Pulmonary artery endothelial cell (primary cell): ENCODE measurements at places on chromosomes 6 and 20. TPM values are rescaled to one million over a fixed set of nuclear protein-coding genes. Genes with fewer than 3 reads are reported as not detected.

- no peak for DNase-seq
Measured at GRCh38 chr6:24949020-24949569, 13.3 kb upstream of the RIPOR2 start.

PPT2 gene
- total RNA-seq = 35.1 and 69.7 TPM in 2 replicates

DNA sequence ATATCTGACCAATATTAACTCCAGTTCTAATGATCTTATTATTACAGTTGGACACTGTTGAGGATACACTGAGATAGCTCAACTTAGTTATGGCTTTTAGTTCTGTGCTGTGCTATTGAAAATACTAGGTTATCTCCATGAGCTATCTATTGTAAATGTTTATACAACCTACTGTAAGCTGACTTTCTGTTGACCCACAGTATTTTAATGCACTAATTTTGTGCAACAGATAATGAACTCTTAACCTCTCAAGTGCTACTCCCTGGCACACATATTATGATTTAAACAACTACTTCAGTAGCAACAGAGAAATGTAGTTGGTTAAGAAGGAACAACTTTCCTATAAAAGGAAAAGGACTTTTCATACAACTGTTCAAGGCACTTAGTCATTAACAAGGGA, 5.2 kb upstream of the MMS22L start:
- no peak for DNase-seq

DNA sequence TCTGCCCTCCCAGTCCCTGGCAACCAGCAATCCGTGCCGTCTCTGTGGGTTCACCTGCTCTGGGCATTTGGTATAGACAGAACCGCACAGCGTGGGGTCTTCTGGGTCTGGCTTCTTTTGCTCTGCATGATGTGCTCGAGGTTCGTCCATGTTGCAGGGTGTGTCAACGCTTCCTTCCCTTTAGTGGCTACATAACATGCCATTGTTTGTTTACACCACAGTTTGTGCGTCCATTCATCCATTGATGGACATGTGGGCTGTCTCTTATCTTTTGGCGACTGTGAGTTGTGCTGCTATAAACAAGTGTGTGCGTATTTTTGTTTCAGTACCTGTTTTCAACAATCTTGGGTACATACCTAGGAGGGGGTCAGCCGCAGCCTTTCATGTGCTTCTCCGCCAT, 149.5 kb upstream of the RPS6KA2 start:
- no peak for DNase-seq

TGM6 gene
- total RNA-seq = not detected in 2 replicates

GTSF1L gene
- not detected in 2 replicates for total RNA-seq

CTCFL gene
- not detected in 2 replicates for total RNA-seq

GRCh38 chr20:45500022-45500421, 15.4 kb downstream of the SPINT3 start:
- no peak for DNase-seq

DNA sequence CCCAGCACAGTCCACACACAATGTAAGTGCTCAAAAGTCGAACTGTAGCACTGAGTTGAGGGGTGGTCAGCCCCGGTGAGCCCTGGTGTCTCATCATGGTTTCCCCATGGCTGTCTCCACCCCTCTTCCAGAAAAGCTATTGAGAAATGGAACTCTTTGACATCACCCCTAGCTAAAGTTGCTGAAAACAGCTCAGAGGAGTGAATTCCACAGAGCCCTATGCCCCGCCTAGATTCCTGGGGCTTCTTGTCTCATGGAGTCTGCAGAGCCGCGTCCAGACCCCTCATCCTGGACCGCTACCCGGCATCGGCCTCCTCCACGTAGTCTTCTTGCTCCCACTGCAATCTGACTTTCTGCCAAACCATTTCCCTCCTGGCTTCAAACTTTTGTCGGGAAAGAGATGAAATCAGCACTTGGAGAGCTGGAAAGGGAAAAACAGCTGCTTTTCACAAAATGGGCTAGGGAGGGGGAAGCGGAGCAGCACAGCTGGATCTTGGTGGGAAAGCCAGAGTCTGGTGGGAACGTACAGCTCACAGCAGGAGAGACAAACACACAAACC, 132.2 kb downstream of the SNX5 start:
- DNase-seq = no peak

- no peak for DNase-seq
Measured at GRCh38 chr20:64041040-64041780, 5.2 kb downstream of the C20orf204 start.

LY86 gene
- not detected in 2 replicates for total RNA-seq

TGM3 gene
- not detected in 2 replicates for total RNA-seq

- DNase-seq = no peak
Measured at GRCh38 chr6:11330413-11330760, 97.9 kb upstream of the NEDD9 start.

- DNase-seq = no peak
Measured at GRCh38 chr6:74899416-74899815, 306.4 kb downstream of the COL12A1 start.

DNA sequence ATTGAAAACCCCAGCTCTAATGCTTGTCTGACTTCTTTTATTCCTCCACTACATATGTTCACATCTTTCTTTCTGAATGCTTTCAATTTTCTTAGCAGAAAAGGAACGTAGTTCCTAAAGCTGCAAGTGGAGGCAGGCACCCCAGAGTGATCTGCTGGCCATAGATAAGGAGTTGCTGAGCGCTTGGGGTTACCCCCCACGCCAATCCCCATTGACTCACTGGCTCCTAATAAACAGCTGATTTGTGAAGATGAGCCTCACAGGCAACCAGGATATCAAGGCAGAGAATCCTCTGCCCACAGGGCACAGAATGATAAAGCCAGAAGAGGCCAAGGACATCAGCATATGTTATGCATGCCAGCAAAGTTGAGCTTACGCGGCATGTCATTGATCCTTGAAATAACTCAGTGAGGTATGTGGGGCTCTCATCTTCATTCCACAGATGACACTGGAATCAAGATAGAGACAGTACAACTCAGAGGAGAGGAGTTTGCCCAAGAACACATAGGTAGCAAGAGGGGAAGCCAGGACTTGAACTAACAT, 129.1 kb upstream of the PTPRT start:
- DNase-seq = no peak

DNA sequence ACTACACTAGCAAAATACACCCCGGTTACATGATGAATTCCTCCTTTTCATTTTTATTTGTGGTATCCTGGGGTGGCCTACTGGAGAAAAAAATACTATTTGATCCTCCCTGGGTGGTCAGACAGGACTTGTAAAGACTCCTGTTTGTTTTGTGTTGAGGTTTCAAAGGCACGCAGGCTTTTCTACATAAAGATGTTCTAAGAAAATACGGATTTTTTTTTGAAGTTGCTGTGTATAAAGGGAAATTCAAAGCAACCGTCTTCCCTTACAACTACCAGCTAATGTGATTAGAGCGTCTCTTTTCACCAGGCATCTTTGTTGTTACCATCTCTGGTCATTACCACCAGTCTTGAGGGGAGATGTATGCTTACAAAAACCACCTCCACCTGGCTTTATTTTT, 187.1 kb downstream of the SOX4 start:
- DNase-seq = no peak

DNA sequence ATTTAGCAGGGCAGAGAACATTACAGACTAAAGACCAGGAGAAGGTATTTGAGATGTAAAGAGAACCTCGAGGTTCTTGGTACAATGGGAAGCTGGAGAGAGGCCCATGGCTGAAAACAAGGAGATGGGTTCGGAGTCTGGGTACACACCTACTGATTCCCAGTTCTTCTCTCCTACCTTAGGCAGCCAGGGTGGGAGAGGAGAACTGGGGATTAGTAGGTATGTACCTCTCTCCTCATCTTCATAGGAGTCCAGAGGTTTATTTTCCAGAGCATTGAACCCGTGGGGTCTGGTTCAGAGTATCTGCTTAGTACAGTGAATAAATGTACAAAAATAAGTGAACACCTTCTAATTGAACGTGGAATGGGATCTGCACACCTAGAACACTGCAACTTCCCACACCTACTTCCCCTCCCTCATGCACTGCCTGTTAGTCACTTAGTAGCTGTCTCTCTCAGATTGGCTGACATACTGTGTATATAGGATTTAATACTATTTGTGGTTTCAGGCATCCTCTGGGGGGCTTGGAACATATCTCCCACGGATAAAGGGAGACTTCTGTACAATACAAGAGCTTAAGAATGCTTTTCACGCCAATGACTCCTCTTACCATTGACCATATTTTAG, 23.5 kb upstream of the NUP153 start:
- DNase-seq = no peak

DNA sequence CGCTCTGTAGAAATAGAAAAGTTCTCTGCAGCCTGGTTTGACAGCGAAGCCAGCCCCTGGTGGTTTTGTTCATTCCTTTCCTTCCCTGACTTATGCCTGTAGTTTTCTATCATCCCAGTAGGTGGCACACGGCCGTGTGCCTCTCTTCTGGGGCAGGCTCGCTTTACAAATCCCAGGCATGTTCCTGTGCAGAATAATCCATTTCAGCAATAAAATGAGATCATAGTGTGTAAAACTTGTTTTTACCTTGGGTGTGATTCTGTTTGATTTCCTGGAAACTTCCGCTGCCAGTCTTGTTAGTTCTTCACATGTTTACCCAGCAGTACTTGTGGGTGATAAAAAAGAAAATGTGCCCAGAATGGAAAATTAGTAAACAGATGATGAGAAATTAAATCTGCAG, 7.4 kb upstream of the INSM1 start:
- no peak for DNase-seq

GRCh38 chr6:137049095-137049494, 4.3 kb upstream of the IL20RA start:
- no peak for DNase-seq

- DNase-seq = no peak
Measured at GRCh38 chr6:145865175-145865574, 50.6 kb upstream of the FBXO30 start.

OR12D2 gene
- total RNA-seq = not detected in 2 replicates

DNA sequence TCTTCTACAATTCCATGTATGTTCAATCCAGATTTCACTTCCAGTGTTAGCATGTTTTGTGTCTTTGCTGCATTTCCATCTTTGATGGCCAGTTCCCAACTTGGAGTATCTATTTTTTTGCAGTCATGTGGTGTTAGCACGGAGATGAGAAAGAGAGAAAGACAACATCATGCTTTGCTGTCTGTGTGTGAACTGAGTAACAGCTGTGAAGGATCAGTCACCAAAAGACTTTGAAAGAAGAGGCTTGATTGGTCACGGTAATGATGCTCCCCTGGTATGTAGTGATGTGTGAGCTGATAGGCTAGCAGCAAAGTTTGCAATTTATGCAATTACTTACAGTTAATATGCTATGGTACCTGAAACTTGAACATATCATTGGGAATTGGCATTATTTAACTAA, 731.3 kb upstream of the NRSN1 start:
- no peak for DNase-seq

DNA sequence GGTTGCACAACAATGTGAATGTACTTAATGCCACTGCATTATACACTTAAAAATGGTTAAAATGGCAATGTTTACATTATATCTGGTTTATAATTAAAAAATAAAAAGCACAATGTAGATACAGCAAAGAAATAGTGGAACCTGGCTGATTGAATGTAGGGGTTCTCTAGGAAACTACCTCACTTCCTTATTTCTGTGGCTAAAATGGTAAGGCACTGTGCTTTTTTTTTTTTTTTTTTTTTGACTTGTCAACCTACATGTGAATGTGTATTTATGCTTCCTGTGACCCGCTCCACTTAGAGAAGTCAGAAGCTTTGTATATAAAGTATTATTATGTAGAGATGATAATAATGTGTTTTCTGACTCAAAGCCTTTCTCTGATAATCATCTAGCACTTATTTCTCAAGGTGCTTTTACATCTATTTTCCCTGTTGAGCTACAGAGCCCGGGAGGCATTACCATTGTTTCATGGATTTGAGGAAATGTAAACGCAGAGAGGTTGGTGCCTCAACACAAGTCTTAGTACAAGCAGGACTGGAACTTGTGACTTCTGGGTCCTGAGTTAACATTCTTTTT, 55.0 kb downstream of the SOX4 start:
- no peak for DNase-seq
